T follicular helper cell (primary cell): ENCODE measurements at places on chromosomes 2 and 18.

DNA sequence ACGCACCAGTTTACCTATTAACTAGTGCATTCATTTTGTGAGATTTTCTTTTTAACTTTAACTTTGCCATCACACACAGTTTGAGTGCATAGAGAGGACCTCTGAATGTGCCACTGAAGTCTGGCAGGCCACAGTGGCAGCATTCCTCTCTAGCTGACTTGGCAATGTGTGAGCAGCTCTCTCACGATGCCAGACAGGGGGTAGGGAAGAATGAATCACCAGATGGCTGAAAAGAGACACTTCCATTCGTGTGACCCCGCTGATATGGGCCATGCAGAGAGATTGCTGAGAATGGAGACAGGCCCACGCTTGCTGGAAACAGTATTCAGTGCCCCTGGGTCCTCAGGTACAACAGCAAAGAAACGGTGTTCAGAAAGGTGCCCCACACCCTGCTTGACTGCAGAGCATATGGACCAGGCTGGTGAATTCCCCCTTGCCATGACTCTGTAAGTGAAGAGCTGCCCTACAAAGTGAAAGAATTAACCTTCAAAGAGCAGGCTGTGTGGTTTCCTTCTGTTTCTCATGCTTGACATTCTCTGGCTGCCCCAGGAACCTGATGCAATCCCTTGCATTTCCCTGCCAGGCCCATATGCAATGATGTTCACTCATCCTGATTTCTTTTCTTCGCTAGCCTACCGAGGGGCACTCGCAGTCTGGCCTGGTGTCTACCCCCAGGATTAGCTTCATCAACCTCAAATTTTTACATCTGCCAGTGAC is 236.1 kb downstream of the CDH20 start:
- no peak for DNase-seq

DNA sequence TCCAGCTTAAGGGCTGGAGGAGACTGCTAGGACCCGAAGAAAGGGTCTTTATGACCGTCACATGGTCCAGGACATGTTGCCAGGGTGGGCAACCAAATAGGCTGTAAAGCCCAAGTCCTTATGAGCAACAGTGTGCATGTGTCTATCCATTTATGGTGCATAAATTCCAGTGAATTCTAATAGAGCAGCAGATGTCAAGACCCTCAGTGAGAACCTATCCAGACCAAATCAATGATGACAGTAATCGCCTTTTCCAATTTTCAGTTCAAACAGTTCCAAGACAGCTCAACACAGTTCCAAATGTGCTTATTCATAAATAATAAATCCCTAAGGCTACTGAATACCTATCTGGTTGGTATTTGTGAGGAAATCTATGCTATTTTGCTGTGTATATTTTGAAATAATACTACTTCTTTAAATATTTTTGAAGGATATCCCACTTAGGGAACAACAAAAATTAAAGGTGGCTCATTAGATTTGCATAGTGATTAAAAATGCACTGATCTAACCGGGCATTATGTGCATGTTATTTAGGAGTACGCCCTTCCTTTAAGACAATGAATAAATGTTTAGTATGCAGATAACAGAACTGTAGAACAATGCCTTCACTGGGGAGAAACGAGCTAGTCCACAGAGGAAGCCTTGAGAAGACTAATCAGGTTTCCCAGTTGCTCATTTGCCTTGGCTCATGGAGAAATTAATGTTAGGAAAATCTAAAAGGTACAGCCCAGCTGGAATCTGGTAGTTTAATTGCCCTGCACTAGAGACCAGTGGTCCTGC is 519.5 kb upstream of the CHAC2 start:
- no peak for DNase-seq

DNA sequence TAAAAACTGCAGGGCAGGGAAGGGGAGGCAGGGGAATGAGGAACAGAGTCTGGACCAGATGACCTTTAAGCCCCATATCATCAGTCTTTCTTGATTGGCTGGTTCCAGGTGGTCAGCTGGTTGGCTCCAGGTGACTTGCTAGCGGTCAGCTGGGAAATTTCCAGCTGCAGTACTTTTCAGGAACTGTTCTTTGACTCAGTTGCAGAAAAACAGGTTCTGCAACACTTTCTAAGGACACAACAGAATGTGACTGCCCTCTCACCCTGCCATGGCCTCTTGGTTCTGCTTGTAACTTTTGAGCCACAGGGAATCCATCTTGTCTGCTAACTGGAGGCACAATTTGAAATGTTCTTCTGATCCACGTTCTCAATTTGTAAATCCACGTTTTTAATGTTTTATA is 278.3 kb upstream of the LRATD1 start:
- DNase-seq = no peak

- DNase-seq = no peak
These were observed 571.2 kb upstream of the ZEB2 start for GRCh38 chr2:145090841-145091761.

- no peak for DNase-seq
These were observed 2.3 kb downstream of the PSMD1 start for GRCh38 chr2:231058761-231059550.

DNA sequence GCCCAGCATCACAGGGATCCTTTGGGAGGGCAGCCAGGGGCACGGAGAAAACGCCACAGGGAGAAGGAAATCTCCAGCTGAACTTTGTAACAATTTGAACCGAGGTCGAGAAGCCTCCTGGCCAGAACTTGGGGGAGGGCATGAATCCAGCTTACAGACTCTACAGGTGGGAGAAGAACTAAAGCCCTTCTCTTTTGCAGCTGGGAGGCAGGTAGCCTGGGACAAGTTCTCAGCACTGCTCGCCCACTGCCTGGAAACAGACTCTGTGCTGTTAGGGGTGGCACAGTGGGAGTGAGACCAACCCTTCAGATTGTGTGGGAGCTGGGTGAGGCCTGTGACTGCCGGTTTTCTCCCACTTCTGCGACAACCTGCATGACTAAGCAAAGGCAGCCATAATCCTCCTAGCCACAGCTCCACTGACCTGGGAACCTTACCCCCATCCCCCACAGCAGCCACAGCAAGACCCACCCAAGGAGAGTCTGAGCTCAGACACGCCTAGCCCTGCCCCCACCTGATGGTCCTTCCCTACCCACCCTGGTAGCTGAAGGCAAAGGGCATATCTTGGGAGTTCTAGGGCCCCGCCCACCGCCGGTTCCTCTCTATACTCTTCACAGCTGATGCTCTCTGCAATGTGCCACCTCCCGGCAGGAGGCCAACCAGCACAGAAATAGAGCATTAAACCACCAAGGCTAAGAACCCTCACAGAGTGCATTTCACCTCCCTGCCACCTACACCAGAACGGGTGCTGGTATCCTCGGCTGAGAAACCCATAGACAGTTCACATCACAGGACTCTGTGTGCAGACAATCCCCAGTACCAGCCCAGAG is 136.0 kb upstream of the SIX2 start:
- DNase-seq = no peak

- DNase-seq = no peak
These were observed 157.2 kb downstream of the DDX1 start for GRCh38 chr2:15748736-15749323.

GRCh38 chr2:161265874-161266273 is 42.4 kb upstream of the PSMD14 start:
- no peak for DNase-seq

GRCh38 chr2:75896779-75897366 is 186.2 kb upstream of the GCFC2 start:
- DNase-seq = no peak

- DNase-seq = no peak
These were observed 18.1 kb upstream of the LOXHD1 start for GRCh38 chr18:46675112-46675511.

GRCh38 chr2:9803023-9803805 is 40.1 kb upstream of the TAF1B start:
- DNase-seq = no peak

DNA sequence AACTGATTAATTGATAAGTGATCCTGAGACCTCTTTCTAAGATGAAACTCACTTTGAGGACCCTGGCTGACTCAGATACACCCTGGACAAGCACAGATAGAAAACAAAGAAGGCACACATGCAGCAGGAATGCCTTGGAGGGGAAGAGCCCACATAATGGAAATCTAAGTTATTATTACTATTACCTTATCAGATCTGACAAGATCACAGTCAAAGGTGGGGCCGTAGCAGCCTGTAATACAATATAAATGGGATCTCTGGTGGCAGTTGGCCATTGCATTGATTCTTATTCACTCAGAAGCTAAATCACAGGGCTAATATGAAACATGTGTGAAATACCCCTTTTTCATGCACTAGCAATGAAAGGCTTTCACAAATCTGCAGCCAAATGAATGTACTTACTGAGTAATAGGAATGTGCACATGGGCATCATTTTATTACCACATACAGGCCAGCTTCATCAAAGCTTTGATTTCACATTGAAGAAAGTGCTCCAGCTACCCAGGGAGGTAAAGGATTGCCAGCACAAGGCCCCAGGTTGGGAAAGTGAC is 84.0 kb downstream of the ZBTB7C start:
- DNase-seq = no peak

DNA sequence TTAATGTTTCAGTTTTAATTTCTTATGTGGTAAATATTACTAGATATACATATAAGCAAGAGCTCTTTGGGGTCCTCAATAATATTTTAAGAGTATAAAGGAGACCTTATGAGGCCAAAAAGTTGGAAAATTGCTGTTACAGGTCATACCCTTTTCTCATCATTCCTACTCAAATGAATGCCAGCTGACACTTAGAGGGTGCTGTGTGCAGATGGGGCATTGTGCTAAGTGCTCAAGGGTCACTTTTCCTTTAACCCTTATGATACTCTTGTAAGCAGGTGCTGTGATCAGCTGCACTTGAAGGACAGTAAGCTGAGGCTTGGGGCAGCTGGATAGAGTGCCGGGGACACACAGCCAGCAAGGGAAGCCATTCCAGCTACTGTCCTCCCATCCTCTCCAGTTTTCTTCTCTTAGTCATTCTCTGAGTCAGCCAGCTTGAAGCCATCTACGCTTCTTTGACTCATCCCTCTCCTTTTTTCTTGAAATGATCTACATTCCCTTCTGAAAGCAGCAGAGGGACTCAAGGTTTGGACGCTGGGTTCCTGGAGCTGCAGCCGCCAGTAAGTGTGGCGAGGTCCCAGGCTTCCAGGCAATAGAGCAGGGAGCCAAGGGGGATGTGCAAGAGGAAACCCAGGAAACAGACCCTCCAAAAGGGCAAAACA is 42.0 kb upstream of the CREB1 start:
- DNase-seq = no peak

- no peak for DNase-seq
These were observed 41.7 kb downstream of the FBXO11 start for GRCh38 chr2:47864566-47864965.

GRCh38 chr2:44324971-44325426 is 36.3 kb downstream of the PREPL start:
- DNase-seq = no peak

- no peak for DNase-seq
These were observed 51.2 kb downstream of the DYSF start for GRCh38 chr2:71504611-71505010.

- no peak for DNase-seq
These were observed 230.6 kb upstream of the SP5 start for GRCh38 chr2:170484552-170484951.

DNA sequence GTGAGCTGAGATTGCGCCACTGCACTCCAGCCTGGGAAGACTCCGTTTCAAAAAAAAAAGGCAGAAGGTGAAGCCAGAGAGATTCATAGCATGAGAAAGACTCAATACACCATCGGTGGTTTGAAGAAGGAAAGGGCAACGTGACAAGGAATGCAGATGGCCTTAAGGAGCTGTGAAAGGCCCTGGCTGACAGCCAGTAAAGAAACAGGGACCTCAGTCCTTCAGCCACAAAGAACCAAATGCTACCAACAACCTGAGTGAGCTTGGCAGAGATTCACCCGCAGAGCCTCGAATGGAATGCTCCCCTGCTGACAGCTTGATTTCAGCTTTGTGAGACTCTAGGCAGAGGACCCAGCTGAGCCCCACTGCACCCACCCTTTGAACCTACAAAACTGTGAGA is 154.9 kb upstream of the NDUFV2 start:
- no peak for DNase-seq

DNA sequence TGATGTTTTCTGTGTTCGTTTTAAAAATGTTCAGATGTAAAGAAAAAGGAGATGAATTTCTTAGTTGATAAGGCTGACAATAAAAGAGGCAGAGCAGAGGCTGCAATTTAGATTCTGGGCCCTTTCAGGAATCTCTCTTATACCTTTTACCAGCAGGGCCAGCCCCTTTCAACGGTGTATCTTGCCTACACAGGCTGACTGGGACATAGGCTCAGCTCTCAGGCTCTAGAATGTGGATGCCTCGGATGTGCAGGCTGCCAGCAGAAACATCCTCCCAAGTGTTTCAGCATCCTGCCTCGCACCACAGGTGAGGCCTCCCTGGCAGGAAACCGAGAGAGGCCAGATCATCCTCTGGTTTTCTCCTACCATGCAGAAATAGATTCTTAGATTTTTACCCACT is 3.4 kb downstream of the C2orf80 start:
- DNase-seq = no peak

GRCh38 chr2:151518802-151519201 is 109.1 kb downstream of the RIF1 start:
- no peak for DNase-seq

DNA sequence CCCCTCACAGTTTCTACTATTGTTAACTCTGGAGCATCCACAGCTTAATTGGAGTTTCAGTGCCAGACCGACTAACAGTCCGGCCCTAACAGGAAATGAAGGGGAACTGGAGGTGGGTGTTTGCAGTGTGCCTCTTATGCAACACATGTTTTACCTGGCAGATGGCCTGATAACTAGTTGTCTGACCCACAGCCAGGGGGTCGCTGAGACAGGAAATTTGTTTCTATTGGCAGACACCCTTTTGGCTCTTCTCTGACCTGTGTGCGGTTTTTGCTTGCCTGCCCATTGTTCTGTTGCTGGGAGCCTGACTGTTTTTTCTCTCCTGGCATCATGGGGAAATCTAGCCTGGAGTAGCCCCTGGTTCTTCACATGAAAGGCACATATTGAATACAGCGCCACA is 1329.8 kb downstream of the DSC3 start:
- DNase-seq = no peak

- DNase-seq = no peak
These were observed 88.4 kb downstream of the CTIF start for GRCh38 chr18:48627216-48627615.

GRCh38 chr2:41717839-41718238 is 330.0 kb upstream of the PKDCC start:
- DNase-seq = no peak

DNA sequence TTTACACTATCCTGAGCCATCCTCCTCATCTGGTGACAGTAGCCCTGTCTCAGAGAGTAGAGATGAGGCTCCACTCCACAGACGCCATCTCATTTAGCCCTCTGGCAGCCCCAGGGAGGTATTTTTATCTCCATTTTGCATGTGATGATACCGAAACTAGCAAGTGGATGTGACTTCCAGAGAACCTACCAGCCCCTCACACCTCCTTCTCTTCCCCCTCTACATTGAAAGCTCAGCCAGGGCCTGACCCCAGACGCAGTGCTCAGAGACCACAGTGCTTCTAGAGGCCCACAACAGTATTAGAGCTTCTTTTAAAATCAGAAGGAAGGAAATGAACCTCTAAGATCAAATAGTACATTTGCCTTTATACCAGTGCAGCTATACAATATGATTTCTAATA is 8.3 kb downstream of the GYPC start:
- DNase-seq = no peak
